Right renal pelvis (tissue), 4 donors: ENCODE measurements at places on chromosomes 12 and 14.

- no peak for DNase-seq
These were observed 115.3 kb upstream of the PRB2 start for GRCh38 chr12:11510671-11511070.

GRCh38 chr12:29734734-29735133, 49.0 kb downstream of the TMTC1 start:
- DNase-seq = no peak

- no peak for DNase-seq
These were observed 1.8 kb upstream of the TESC start for GRCh38 chr12:117100851-117101673.

- no peak for DNase-seq
These were observed 11.3 kb downstream of the SCARB1 start for GRCh38 chr12:124852329-124852831.

DNA sequence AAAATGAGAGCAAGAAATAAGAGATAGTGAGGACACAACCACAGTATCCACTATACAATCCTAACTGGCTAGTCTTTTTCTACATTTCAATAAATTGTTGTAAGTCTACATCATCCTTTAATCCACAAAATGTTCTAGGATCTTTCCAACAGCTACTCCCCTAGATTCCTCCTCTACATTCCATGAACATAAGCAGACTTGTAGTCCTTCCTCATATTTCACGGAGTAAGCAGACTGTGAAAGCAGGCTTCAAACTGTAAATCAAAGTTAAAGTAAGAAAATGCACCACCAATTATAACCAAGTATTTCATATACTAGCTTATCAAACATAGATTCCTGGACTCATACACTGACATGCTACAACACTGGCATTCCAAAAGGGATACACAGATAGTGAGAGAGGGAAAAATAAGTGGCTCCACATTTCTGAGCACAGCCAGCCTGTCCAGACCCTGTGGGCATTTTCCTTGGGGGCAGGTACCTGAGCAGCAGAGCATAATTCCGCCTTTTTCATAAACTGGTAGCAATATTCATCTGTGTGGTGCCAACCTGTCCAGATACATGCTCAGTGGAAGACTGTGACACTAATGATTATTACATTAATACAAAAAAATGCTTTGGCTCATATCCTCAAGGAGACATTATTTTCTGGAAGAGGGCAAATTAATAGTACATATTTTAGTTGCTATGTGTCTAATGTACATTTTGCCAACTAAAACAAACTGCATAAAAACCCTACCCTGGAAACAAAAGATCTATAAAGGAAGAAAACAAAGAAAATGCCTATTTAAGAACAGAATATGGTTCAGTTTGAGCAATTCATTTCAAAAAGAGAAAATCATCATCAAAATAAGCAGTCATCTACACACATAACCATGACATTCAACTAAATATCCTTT, 113.3 kb upstream of the FSCB start:
- no peak for DNase-seq

- no peak for DNase-seq
These were observed 44.0 kb upstream of the NAV3 start for GRCh38 chr12:77786675-77787074.
